ENCODE measurements at places on chromosomes 2 and 18.

- DNase-seq = no peak
These were observed 1231.6 kb upstream of the GYPC start for GRCh38 chr2:125424266-125424785.

DNA sequence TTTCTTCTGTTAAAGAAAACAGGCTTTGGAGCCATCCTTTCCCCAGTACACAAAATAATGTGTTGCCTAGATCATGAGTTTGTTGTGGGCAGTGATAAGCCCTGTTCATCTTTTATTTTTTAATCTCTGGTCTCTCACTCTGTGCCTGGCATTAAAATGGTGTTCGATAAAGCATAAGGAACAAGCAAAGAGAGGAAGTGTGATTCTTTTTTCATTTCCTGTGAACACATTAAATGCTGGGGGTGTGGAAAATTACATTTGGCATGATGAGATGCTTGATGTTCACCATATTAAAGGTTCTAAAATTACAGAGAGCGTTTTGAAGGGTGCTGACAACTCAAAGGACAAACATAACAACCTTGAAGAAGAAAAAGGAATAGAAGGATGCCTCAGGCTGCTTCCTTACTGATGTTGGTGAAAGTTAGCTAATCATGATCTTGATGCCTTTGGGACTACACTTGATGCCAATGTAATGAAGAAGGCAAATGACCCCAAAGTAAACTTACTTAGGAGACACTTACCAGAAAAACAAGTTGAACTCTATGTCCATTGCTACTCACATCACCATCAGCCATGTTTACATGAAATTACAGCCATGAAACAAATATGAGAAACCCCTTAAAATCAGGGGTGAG is 33.0 kb downstream of the TMEFF2 start:
- no peak for DNase-seq

GRCh38 chr2:18831916-18832510 is 242.6 kb upstream of the NT5C1B start:
- no peak for DNase-seq

DNA sequence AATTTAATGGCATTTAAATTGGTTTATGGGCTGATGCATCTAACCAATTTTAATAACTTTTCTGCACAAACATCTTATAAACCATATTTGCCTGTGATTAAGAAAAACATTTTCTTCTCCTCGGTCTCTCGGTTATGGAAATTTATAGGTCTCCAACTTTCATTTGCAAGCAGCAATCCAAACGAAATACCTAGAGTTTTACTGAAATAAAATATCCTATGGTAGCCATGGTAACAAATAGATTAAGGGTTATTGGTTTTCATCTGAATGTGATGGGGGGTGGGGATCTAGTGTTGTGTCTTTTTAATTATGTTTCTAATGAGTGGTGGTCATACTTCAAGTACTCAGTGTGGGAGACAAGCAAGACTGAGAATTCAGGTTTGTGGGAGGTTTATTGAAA is 2.9 kb downstream of the KLHL29 start:
- no peak for DNase-seq

- peak; percentile 38 for DNase-seq
These were observed 68.9 kb downstream of the DOCK10 start for GRCh38 chr2:224973112-224974016.

- no peak for DNase-seq
These were observed 28.2 kb downstream of the HS1BP3 start for GRCh38 chr2:20622731-20623130.

DNA sequence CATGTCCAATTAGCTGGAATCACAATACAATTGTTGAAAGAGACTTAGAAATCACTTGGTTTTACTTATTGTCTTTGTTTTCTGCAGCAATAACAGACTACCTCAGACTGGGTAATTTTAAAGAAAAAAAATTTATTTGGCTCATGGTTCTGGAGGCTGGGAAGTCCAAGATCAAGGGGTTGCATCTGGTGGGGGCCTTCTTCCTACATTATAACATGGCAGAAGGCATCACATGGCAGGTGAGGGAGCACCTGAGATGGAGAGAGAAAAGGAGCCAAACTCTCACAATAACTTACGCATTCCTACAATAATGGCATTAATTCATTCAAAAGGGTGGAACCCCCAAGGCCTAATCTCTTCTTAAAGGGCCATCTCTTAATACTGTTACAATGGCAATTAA is 37.5 kb upstream of the KLHL14 start:
- DNase-seq = no peak

DNA sequence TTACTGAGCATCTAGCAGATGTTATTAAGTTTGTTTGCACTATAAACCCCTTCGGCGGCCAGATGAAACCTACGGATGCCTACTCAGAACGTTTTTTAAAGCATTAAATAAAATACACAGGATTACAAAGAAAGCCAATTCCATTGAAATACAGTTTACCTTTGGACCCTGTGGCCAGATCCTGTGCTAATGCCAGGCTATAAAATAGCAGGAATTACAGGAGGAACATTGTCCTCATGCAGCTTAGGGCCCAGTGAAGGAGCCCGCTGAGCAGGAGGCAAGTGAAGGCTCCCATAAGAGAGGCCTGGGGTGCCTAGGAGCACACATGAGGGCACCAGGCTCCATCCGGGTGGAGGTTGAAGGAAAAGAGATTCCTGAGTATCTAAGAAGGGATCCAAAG is 310.4 kb downstream of the MTX2 start:
- no peak for DNase-seq

DNA sequence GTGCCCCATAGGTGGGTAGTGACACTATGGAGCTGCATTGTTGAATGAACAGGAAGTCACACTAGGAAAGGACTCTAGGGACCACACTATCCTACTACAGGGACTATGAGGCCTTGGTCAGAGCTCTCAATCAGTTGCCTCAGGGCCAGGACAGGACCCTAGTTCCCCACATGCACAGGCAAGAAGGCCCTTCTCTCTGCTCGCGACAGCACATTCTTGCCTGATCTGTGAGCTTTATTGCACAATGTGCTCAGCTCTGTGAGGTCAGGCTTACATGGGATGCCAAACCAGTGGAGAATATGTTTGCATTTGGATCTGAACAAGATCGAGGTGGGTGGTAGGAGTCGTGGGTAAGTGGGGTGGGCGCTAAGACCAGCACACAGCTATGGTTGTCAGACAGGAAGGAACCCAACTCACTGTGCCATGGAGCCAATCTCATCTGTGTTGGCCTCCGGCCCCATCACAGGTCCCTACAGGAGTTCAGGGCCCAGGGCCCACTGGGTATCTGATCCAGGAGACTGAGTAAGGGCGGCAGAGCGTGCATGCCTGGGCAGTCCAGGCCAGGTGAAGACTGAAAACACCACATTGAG is 8.0 kb downstream of the PCARE start:
- no peak for DNase-seq

- DNase-seq = no peak
These were observed 218.4 kb downstream of the ANAPC1 start for GRCh38 chr2:111665551-111666116.

GRCh38 chr18:48993586-48993985 is 42.8 kb upstream of the SMAD7 start:
- DNase-seq = no peak

DNA sequence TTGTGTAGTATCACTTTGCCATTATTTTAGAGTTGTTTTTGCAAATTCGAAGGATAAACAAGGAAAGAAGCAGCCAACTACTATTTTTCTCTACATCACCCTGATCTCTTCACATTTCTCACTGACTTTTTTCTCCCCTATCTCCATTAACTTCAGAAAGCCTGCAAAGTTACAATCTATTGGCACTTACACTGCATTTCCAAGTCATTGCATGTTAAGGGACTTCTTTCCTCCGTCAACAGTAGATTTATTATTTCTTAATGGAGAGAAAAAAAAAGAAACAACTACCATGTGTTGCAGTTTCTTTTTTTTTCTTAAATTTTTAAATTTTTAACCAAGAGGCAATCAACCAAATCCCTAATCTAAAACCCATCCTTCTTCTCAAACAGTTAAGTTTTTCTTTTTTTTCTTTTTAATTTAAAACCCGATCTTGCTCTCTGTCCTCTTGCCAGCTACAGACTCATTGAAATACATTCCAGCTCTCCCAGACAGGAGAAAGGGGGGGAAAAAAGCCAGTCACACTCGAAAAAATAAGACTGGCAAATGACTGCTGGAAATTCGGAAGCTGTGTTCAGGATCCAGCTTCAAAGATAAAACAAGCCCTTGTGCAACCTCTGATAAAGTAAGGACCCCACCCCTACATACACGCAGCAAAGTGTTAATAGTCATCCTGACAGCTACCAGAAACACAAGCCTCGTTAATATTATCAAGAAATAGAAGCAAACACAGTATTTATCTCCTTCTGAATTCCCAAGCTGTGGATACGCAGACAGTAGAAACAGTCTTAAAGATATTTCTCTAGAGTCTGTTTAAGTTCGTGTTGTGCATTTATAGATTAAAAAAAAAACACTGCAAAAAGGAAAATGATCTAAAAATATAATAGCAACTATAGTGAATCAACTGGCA is 1.3 kb downstream of the LRRTM4 start:
- DNase-seq = no peak

DNA sequence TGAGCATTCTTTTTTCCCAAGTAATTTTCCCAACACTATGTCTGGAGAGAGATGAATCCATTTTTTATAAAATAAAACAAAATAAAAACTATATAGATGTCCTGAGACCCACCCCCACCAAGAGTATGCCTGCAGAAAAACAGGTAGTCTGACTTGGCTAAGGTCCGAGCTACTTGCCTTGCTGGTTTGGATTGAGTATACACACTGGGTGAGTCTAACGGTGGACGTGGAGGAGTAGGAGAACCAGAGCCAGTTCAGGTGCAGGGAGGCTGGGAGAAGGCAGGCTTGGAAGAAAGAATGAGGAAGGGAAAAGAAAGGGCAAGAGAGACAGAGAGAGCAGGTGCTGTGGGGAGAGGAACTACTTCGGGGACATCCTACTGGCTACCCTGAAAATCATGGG is 21.3 kb upstream of the AFTPH start:
- DNase-seq = no peak

GRCh38 chr2:126803434-126803775 is 95.3 kb upstream of the TEX51 start:
- DNase-seq = no peak

GRCh38 chr18:49028801-49029506 is 78.2 kb upstream of the SMAD7 start:
- DNase-seq = no peak

DNA sequence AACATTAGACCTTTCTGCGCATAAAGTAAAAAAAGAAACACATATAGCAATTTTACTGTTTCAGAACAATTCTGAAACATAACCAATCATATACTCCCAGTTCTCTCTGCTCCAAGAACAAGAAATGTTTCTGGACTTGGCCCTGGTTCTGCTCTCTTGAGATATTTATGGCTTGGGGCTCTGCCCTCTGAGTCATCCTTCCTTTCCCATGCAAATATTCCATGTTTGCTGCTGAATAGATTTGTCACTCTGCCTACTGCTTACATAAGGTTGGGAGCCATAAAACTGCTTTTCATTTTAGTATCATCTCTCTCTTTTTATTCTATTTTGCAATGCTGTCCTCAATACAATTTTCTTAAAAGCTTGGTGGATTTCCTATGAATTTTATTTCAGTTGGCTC is 499.6 kb upstream of the ACVR2A start:
- DNase-seq = no peak

GRCh38 chr18:74455386-74455785 is 1.7 kb downstream of the DIPK1C start:
- DNase-seq = no peak

DNA sequence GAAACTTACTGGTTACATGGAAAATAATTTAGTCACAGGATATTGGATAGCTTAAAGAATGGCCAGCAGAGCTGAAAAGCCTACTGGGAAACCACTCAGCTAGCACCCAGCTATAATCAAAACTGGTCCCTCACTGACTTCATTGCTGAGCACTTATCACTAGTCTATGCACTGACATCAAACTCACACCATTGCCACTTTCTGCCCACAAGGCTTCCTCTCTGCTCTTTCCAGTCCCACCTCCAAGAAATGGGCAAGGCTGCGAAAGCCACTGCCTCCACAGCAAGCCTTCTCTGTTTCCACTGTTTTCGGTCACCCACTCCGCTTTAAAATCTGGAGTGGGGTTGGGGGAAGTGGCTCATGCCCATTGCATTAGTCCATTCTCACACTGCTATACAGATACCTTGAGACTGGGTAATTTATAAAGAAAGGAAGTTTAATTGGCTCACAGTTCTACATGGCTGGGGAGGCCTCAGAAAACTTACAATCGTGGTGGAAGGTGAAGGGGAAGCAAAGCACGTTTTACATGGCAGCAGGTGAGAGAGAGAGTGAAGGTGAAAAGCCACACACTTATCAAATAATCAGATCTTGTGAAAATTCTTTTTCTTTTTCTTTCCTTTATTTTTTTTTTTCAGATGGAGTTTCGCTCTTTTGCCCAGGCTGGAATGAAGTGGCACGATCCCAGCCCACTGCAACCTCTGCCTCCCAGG is 77.0 kb upstream of the CERS6 start:
- no peak for DNase-seq

DNA sequence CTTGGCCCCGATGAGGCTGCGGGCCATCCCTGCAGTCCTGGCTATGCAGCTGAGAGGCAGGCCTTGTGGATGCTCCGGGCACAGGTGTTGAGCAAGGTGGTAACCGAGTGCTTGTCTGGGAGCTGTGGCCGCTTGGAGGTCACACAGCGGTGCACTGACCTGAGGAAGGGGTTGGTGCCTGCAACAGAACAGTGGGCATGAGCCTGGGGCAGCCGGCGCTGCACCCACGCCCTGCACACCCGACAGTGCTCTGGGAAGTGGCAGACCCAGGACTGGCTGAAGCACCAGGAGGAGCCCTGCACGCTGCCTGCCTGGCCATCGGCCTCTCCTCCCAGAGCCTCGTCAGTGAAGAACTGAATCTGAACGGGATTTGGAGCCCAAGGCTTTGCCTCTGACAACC is 8.2 kb upstream of the POTEE start:
- DNase-seq = no peak

- DNase-seq = no peak
These were observed 15.1 kb downstream of the ALLC start for GRCh38 chr2:3672861-3673678.

DNA sequence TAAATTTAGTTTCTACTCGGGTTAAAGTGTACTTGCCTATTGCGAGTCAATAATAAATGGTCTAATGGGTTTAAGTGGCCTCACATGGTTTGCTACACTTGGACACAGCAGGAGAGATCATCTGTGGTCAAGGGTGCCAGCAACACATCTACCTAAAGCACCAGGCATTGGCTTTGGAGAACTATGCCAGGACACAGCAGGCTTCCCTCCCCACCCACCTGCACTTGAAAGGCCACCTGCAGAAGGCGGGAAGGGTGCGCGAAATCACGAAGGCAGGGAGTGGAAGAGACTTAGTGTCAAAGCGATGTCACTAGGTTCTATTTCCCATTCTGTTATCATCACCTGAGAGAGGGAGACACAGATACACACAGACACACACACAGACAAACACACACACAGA is 44.5 kb downstream of the MYT1L start:
- DNase-seq = no peak

DNA sequence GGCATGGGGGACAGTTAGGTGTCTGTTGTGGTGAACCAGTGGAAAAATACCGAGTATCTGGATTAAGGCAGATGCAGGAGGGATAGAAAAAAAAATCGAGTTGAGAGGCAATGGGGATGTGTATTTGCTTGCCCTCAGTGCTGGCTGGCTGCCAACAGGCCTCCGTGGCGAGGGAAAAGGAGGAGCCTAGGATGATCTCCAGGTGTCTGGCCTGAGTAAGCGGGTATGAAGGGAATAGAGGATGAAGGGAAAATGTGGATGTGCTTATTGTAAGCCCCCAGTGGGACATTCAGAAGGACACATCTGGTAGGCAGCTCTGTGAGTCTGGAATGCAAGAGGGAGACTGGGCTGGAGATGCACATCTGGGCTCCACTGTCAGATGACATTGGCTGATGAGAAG is 22.8 kb downstream of the KCNS3 start:
- DNase-seq = no peak

GRCh38 chr18:44518666-44519065 is 162.0 kb upstream of the SETBP1 start:
- DNase-seq = no peak

All from activated naive CD4-positive, alpha-beta T cell treated with anti-CD3 and anti-CD28 coated beads for 36 hours (primary cell).